ENCODE measurements at places on chromosomes 5 and 9.

- no peak for DNase-seq
Measured at GRCh38 chr9:99345942-99346341, 123.9 kb downstream of the SEC61B start.

- DNase-seq, result no peak
Measured at GRCh38 chr5:168002116-168002515, 289.3 kb upstream of the WWC1 start.

- DNase-seq, result no peak
Measured at GRCh38 chr5:149497357-149497756, 53.9 kb downstream of the CSNK1A1 start.

- no peak for DNase-seq
Measured at GRCh38 chr5:111782216-111782615, 25.2 kb upstream of the NREP start.

DNA sequence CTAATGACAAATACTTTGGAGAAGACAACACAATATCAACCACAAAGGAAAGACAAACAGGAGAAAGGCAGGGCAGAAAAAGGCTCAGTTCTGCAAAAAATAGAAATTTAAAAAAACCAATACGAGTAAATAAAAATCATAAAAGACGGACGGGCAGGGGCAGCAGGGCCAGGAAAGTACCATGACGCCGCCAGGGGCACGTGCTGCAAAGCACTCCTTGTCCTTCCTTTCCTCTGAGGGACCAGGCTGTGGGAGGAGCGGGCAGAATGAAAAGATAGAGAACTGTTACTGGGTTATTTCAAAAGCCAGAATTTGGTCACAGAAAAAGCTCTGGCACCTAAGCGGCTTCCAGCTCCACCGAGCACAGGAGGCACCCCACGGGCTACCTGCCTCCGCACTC is 53.9 kb downstream of the HABP4 start:
- no peak for DNase-seq

DNA sequence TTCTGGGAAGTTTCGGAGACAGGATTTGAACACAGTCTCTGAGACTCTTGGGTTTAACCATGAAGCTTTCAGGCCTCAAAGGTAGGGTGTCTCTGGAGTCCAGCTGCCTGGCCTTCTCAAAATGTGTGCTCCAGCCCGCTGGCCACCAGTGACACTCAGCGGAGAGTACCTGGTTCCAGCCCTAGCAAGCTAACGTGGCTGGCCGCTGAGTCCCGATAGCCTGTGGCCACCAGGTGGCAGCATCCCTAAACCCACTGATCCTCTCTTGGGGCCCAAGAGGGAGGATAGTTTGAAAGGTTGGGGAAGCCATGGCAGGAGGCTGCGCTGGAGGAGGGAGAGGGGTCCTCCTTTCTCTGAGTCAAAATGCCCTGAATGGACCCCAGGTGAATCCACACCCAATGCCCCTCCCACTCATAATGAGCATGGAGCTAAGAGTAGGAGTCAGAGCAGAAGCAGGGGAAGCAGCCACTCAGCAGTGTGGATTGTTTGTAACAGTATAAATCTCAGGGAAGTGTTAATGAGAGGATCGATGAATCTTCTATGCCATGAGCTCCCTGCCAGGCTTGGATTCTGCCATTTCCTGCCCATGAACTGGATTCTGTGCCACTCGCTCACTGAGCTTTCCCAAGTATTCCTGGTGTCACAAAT is 5.4 kb upstream of the TIFAB start:
- DNase-seq, result peak; percentile 36

- no peak for DNase-seq
Measured at GRCh38 chr5:54212331-54212730, 98.0 kb downstream of the ARL15 start.

DNA sequence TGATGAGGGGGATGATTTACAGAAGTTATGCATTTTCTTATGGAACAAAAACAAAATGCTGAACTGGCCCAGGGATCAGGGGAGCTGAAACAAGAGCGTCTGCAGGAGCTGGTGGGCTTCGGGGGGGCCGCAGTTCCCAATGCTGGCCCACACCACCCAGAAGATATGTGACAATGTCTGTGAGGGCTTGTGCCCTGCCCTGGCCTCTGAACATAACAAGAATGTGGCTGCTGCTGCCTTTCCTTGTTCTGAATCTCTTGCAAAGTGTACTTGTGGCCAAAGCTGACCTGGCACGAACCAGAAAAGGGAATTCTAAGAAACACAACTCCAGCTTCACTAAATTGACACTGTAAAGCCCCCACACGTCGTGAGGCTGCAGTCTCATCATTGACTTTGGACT is 66.7 kb downstream of the SEC61B start:
- no peak for DNase-seq

- DNase-seq, result no peak
Measured at GRCh38 chr5:128974567-128974966, 9.3 kb downstream of the SLC27A6 start.

DNA sequence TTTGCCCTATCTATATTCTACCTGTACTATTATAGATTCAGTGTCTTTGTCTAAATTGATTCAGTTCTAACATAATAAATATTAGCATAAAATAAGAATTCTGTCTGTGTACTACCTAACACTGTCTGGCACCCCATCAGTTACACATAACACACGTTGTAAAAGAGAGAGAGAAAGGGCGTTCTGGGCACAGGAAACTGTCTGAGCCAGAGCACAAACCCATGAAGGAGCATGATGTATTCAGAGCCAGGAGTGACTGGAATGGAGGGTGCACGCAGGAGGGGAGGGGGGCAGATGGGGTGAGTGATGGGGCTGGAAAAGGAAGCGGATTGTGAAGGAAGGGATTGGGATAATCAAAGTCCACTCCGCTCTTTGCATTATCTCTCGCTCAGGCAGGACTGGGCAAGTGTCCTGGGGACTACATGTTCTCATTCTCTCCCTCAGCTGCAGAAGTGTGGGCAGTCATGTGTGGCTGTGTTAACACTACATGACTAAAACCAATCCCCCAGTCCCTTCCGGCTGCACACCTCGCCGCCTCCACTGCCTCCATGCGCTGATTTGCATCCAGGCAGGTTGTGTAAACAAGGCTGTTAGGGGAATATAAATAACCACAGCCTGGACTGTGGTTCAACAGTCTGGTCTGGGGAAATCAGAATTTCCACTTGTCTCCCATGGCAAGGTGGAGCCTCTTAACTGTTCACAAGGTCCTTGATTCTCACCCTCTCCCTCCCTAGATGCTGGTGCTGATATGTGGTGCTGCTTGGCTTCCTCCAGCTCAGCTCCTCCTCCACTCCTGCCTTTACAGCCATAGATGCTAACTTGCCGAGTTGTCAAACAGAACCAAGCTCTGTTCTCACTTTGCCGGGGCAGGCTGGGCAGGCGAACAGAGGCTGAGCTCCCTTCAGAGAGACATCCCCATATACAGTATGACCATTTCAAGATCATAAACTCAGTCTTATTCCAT is 367.5 kb upstream of the BRINP1 start:
- DNase-seq, result no peak

DNA sequence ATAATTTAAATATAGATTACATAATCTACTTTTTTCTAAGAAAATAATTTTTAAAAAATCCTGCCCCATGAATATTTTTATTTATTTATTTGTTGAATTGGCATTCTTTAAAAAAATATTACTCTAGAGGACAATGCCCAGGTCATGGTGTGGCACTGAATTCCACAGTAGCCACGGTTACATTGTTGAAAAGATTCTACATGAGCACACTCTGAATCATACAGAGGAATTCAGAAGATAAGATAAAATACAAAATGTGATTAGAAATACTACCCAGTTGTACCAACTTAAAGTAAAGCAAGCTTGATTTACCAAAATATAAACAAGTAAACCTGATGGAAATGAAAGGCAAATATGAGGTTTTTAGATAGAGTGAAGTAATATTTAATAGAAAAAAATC is 183.7 kb downstream of the HCN1 start:
- no peak for DNase-seq

DNA sequence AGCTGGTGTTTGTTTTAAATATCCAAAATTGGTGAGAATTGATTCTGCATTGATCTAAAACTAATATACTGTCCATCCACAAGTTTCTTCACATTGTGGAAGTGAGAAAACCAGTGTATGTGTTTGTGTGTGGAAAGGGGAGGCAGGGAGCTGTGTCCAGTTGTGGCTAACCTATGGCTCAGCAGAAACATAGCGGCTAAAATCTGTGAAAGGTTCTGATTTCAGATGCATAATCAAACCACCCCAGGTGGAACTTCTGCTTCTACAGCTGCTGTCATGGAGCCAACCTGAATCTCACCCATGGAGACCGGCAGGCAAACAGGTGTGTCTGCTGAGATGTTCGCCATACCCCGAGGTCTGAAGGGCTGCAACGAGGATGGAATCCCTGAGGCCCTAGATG is at the start of gene TAF11L14:
Gene TAF11L14 (plus strand): TSS at position 301 of the 400 bp plus-strand sequence.
- DNase-seq, result no peak

DNA sequence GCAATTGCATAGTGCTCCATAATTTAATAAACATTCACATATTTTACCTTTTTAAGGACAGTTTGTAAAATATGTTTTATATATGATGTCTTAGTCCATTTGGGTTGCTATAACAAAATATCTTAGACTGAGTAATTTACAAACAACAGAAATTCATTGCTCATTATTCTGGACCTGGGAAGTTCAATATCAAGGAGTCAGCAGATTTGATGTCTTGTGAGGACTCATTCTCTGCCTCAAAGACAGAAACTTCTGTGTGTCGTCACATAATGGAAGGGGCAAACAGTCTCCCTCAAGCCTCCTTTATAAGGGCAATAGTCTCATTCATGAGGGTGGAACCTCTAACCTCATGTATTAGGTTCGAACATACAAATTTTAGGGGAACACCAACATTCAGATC is 455.9 kb downstream of the TAF11L14 start:
- DNase-seq, result no peak

DNA sequence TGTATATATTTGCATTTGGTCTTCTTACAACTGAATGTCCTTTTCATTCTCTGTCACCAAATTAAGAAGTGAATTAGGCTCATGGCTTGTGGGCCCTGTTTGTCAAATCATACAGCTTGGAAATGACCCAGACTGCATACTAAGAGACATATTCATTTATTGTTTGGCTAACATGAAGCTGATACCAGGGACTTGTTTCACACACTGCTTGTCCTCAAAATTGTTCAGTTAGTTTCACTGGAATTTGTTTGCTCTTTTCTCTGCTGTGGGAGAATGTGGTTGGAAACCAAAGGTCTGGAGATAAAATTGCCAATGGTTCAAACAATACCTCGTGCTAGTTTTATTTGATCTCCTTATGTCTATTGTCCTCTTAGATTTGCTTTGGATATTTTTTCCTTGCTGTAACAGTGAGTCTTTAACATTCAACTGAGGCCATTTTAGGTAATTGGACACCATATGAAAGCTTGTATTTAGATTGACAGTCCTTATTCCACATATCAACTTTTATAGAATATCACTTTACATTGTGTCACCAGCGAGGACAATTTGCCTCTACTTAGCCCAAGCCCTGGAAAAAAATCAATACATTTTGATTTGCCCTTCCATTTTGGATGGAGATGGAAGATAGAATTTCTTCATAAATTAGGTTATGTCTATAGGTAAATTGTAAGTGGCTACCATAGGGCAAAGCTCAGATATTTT is 144.3 kb upstream of the MTAP start:
- no peak for DNase-seq

GRCh38 chr5:52961274-52961681 is 27.9 kb upstream of the ITGA2 start:
- DNase-seq, result peak; percentile 11

DNA sequence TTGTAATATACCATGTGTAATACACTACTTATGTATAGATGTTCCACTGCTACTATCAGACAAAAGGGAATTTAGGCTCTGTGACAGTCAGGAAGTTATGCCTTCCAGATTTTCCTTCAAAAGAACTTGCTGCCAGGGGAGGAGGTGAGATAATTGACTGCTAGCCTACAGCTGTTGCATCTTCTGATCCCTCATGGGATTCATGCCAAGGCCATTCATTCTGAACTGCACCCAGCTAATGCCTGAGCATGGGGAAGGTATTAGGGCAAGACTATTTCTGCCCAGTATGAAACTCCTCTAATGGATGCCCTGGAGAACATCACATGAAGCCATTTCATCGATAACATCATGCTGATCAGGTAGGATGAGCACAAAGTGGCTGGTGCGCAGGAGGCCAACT is 746.5 kb upstream of the ZNF608 start:
- DNase-seq, result no peak

DNA sequence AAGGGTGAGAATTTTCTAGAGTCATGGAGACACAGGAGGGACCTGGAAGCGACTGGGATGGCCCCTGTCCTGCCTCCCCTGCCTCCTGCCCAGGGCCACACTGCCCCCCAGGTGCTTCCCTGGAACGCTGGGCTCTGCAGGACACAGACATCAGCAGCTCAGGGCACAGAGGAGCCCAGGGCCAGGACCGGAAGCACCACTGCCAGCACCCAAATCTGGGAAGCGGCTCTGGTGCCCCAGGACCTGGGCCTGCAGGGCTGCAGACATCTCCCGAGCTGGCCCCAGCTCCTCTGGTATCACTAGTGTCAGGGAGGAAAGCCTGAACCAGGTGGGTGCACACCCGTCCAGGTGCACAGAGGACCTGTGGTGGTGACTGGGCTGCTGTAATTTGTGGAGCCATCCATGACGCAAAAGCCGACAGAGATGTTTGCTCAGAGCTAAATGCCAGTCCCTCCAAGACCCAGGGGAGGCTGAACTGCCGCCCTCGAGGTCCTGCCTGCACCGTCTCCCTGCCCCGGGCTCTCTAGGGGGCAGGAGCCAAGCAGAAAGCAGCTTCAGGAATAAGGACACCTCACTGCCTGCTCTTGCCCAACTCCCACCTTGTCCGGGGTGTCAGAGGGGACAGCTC is 46.0 kb upstream of the SIMC1 start:
- no peak for DNase-seq

DNA sequence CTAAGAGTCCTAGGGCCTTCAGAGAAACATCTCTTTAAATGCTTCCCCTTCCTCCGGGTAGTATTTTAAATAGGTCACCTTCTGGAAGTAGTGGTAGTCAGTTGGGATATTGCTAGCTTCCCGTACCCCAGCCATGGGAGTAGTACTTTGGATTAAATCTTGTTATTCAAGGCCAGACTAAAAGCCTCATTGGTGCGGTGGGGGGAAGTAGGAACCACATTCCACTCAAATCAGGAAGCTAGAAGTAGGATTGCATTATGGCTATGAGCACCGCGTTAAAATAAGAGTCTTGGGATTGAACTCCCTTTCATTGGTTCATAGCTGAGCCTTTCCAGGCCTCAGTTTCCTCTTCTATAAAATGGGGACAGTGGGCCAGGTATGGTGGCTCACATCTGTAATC is 6.7 kb downstream of the KCNIP1 start:
- no peak for DNase-seq

Data from NCI-H2107 (cell line).